ENCODE measurements at places on chromosomes 6 and 20. TPM values are rescaled to one million over a fixed set of nuclear protein-coding genes. Genes with fewer than 3 reads are reported as not detected.

The TRIM10 gene
- total RNA-seq: not detected

The TRAPPC3L gene
- total RNA-seq: not detected

The HLA-B gene
- total RNA-seq: 23.8 TPM

The LY6G5C gene
- 1.1 TPM for total RNA-seq

The CTAGE9 gene
- total RNA-seq: not detected

The CEP43 gene
- total RNA-seq: 9.8 TPM

The SLC17A9 gene
- total RNA-seq: not detected

Measured in A549 treated with Mapracorat at 1 μM for 4 hours (cell line).